Stimulated activated CD8-positive, alpha-beta memory T cell treated with anti-CD3 and anti-CD28 coated beads, Interleukin-12 subunit alpha, Interleukin-12 subunit beta, amount 100 ng/mL, for 4 hours (primary cell): ENCODE measurements at places on chromosomes 6 and 20.

DNA sequence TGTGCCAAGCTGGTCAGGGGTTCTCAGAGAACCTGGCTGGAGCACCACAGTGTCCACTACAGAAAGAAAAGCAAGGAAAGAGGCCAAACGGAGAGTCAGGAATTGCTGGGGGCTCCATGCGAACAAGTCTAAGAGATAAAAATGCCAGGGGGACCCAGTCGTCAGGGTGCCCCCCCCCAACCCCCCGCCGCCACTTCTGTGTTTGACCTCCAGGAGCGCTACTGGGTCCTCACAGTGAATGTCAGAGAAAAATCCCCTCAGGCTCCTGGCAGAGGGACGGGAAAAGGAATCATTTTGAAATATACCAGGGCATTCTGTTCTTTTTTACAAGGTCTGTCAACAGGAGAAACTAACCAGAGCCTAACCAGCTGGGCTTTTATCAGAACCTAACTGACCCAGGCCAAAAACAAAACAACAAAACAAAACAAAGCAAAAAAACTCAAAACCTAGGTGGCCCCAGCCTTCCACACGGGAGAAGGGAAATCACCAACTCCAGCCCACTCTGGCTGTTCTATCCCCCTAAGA is 17.9 kb upstream of the NELFCD start:
- DNase-seq = no peak

GRCh38 chr6:116764961-116765841 is at the start of gene FAM162B:
FAM162B (minus strand) TSS chr6:116765719; CDS start chr6:116765576, 143 bp downstream.
- no peak for DNase-seq

GRCh38 chr6:34865107-34865506 is 22.7 kb downstream of the TAF11 start:
- no peak for DNase-seq

GRCh38 chr6:156933201-156934068 is 156.3 kb downstream of the ARID1B start:
- no peak for DNase-seq

DNA sequence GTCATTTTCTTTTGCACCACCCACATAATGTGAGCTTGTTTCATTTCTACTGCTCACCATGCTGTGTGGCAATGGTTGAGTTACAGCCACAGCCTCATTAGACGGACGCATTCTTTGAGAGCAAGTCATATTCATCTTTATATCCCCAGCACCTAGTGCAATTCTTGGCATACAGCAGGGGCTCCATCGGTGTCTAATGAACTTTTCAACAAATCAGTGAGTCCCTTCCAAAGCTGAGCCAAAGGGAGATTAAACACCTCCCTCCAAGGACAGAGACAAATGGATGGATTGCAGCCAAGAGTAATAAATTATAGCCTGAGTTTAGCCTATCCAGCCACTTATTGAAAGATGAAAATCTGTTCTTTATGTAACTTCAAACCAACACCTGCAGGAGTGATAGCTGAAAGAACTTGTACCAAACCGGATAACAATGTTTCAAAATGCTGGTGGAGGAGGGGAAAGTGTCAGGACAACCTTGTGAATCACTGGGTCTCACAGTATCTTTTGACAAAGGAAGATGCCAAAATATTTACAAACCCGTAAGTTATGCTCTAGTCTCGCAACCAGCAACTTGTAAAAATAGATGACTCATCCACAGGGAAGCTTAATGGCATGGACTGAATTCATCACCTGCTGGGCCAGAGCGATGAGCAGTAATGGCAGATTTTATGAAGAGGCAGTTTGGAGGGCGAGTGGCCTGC is 139.0 kb downstream of the PXDC1 start:
- no peak for DNase-seq

DNA sequence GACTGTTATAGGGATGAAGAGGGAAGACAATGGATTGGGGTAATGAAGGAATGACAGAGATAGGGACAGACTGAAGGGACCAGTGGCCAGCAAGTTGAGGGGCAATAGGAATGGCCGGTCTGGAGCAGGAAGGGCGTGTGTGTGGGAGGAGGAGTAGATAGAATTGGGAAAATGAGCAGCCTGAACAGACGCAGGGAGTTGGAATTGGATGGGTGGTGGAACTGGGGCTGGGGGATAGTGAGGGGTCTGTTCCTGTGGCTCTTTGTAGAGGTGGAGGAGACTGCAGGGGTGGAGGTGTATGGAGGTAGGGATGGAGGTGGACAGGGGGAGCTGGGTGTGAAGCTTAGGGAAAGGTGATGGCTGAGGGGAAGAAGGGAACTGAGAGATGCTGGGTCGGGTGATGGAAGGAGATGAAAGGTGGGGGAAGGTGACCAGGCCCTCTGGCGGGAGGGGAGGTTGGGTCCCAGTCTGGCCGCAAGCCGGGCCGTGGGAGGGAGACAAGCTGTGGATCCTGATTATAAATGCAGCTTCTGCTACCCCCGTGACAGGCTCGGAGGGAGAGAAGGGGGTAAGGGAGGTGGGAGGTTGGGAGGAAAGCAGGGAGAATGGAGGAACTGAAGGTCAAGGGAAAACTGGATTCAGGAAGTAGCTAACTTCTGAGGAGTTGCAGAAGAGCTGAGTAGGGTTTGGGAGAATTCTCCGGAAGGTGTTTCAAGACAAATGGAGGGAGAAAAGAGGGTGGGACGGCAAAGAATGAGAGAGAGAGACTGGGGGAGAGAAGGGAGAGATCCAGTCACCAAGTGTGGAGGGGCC is 5.2 kb downstream of the SYNGAP1 start:
- DNase-seq = no peak

- no peak for DNase-seq
Measured at GRCh38 chr20:46010491-46011391, 2.0 kb downstream of the MMP9 start.

DNA sequence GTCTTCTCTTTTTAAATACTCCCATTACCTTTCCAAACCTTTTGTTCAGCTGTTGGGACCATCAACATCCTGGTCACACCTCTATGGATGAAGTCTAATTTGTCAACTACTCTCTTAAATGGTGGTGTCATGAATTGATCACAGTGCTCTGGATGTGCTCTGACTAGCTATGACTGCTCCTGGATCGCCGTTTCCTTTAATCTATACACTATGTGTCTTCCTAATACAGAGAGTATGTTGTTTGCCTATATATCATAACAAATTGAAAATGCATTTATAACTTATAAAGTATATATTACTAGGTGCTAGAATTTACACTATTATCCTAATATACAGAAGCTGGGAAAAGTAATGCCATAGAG is 357.5 kb downstream of the LAMA2 start:
- DNase-seq = no peak

- no peak for DNase-seq
Measured at GRCh38 chr6:154070657-154071056, 31.6 kb downstream of the OPRM1 start.
